Neuronal stem cell (in vitro differentiated cells): ENCODE measurements at places on chromosomes 3 and 15.

GRCh38 chr3:97269202-97269601 lies 454.8 kb downstream of the EPHA6 start:
- DNase-seq = no peak

- no peak for DNase-seq
These were observed 8.2 kb upstream of the PLXNA1 start for GRCh38 chr3:126974756-126975155.

DNA sequence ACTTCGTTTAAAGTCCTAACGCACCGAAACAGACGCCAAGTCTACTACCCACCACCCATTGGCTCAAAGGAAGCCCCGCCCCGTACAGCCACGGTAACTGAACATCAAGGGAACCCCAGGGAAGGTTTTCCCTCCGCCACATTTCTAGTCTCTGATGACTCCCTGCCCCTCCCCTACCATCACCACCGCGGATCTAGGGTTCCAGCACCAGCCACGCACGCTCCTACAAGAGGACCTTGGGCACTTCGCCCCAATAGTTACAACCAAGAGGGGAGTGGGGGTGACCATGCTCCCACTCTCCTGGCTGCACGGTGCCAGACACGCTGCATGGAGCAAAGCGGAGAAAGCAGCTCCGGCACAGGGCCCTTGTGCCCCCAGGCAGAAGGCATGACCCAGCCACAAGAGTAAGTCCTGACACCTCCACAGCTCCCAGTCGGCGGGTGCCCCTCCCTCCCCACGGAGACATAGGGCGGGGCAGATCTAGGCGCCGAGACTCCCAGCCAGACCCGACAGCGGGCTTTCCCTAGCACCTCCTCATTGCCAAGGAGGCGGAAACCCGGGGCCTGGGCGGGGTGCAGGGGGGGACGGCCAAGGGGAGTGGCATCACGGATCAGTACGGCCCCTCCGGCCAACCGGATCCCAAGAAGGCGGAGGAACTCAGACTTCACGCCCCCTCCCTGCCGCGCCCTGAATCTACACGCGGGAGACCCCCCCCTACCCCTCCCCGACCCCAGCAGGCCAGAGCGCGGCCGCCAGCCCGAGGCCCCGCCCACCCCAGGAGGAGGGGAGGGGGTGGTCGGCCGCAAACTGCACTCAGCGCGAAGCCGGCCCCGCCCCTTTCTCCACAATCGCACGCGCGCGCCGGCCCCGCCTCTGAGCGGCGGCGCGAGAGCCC lies 936 bp downstream of the SIN3A start:
- peak; percentile 97 for DNase-seq

- DNase-seq = no peak
These were observed 74.3 kb downstream of the FBLN2 start for GRCh38 chr3:13623101-13623654.

GRCh38 chr3:38039899-38040261 lies 872 bp downstream of the DLEC1 start:
- DNase-seq = no peak

DNA sequence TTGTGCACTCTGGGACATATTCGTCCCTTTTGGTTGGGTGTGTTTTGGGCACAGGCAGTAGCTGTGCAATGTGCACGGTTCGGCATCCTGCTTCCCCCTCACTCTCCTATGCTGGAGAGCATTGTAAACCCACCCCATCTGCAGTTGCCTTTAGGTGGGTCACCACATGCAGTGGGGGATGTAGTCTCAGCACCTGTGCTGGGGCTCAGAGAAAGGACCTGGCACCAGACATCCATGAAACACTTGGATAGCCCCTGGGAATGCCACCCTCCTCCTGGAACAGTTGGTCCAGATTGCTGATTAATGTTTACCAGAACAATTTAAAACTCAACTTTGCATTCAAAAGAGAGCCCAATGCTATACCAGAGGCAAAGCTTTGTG lies 123.9 kb upstream of the MEF2A start:
- DNase-seq = no peak

DNA sequence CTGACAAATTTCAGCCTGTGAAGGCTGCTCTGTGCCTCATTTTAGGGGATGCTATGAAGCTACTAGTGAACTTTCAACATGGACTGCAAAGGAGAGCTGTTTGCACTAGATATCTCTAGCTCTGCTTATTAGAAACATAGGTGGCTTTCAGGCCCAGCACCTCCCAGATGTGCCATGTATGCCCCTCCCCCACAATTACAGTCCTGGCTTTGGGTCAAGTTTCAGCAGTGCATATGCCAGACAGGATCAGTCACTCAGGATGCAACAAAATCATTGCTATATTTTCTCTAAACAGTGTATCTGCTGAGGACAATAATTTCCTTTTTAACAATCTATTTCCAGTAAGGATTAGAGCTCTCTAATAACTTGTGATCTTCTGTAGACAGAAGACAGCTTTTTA lies 178.8 kb upstream of the STAC start:
- no peak for DNase-seq

DNA sequence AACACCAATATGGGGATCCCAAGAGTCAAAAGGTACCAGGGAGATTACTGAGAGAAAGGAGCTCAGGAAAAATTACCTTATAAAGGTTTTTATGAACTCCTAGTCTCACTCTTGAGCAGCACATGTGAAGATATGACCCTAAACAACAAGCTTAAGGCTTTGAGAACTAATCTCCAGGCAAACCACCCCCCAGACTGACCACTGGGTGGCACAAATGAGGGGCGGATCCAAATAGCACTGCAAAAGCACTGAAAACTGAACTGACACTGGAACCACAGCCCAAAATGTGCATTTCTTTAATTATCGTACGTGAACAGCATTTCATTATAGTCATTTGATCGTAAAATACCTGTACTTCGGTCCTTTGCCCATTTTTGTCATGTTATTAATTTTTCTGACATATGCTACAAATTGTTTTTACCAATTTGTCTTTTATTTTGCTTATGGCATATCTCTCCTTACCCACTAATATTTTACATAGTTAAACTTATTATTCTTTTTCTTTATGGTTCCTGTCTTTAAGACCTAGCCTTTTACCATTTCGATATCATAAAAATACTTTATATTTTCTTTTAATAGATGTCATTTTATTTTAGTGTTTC lies 31.5 kb upstream of the TFDP2 start:
- peak; percentile 14 for DNase-seq

GRCh38 chr3:58874795-58875194 lies 175.0 kb downstream of the CFAP20DC start:
- DNase-seq = no peak

- no peak for DNase-seq
These were observed 78.8 kb upstream of the UBE2E1 start for GRCh38 chr3:23726811-23727548.

DNA sequence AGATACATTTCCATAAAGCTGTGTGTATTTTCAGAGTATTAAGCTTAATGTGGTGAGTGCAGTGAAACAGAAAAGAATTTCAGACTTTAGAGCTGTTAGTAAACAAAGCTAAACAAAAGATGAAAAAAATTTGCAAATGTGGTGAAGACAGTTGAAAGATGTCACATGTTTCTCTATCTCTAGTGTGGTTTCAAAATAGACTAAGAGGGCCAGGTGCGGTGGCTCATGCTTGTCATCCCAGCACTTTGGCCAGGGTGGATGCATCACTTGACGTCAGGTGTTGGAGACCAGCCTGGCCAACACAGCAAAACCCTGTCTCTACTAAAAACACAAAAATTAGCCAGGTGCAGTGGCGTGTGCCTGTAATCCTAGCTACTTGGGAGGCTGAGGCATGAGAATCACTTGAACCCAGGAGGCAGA lies 466.0 kb upstream of the NR2F2 start:
- DNase-seq = no peak

DNA sequence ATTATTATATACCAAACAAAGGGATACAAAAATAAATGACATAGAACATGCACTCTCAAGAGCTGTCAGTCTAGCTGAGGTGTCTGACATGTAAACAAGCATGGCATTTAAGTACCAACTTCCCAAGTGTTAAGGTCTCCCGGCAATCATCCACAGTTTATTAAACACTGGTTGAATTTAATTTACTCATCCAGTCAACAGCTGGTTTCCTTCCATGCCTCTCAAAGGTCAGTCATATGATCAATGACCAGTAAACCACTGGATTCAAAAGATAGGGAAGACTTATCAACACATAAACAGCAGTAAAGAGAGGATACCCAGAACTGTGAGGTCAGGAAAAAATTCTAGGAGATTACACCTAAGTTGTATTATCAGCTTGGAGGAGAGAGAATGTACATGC lies 80.4 kb downstream of the ADAM10 start:
- DNase-seq = no peak

DNA sequence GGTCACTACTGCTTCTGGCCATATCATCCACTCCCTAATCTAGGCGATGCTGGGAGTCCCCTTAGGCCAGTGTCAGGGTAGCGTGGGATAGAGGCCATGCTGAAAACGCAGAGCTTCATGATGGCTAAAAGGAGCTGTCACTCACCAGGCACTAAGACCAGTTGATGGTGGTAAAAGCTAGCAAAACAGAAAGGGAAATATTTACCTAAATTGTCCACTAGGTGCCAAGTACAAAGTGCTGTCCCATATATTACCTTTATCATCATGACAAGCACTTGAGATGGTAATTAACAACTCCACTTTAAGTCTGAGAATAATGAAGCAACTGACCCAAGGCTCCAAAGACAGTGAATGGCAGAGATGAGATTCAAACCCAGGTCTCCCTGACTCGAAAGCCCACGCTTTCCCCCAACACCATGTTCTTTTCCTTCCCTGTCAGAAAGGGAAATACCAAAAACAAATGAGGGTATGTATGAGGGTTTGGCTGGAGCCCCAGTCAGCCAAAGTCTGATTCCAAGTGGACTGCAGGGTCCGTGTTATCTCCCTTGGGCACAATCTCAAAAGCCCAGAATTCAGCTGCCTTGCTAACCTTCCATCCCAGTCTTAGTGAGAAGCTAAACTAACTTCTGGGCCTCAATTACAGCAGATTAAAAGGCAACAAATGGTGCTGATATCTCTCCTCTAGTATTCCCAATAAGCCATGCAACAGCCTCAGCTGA lies 84.7 kb downstream of the RBPMS2 start:
- DNase-seq = no peak

- DNase-seq = no peak
These were observed 20.4 kb upstream of the TPM1 start for GRCh38 chr15:63022181-63022580.

- no peak for DNase-seq
These were observed 370.6 kb upstream of the TBL1XR1 start for GRCh38 chr3:177567833-177568232.

DNA sequence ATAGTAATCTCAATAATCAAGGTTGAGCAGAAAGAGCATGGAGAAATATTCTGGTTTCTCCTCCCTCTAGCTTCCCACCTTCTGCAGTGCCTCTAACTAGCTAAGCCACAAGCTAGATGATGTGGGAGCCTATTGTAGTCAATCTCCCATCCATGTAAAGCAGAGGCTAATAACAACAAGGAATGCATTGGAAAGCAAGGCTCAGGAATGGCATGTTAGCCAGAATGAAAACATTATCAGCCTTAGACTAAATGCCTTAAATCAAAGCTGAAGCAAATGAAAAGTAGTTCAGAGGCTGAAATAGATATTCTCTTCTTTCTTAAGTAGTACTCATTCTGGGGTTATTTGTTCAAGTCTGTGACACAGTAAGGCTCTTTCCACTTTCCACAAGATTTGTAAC lies 350.3 kb upstream of the DPPA4 start:
- DNase-seq = peak; percentile 37

- DNase-seq = no peak
These were observed 3.2 kb upstream of the FBXL22 start for GRCh38 chr15:63593705-63594671.

DNA sequence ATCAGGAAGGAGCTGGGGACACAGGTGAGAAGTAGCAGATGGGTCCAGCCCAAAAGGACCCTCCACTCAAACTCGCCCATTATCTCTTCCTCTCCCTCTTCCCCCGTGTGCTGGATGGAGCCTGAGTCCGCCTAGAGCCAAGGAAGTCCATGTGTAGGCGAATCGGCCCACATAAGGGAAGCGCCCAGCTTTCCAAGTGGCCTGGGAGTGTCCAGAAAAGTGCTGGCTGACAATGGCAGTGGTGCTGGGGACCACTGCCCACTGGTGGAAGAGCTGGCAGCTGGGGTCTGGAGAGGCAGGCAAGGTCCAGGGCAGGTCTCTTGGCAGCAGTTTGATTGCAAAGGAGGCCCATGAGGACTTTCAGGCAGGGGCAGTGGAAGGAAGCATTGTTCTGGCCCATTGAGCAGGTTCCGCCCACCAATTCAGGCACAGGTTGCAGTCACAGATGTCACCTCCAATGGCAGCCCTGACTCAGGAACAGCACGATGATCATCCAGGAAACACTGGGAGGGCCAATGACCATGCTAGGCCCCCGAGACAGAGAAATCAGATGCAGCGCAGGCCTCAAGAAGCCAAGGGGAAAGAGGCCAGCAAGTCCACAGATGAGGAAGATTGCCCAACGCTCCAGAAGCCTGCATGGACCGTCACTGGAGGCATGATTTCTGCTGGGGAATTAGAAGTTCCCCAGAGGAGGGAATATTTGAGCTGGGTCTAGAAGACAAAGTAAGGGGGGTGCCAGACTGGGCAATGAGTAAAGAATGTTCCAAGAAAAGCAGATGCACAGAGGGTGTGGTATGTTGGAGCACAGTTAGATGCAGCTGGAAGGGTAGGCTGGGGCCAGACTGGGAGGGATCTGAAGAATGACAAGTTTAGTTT lies 3.0 kb downstream of the MFGE8 start:
- DNase-seq = no peak

GRCh38 chr3:63061449-63061848 lies 186.2 kb upstream of the CADPS start:
- DNase-seq = no peak

- DNase-seq = no peak
These were observed 40.2 kb downstream of the TNFAIP8L3 start for GRCh38 chr15:51054535-51054934.

DNA sequence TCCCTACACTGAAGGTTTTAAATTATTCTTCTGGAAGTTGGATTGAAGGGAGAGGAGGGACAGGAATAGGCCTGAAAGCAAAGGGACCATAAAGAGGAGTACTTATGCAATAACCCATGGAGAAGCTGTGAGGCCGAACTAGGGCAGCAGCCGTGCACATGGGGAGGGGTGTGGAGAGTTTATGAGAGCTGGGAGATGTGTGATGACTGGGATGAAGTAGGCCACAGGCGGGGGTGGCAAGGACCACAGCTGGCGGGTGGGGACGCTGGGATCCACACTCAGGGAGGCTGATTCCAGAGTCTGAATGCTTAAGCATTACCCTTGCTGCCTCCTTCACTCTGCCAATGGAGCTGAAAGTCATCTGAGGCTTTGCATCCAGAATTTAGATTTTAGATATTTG lies 123.8 kb downstream of the ARNT2 start:
- no peak for DNase-seq
